ENCODE measurements at places on chromosomes 4 and X.

- peak; percentile 4 for DNase-seq
Measured at GRCh38 chr4:53196882-53197771, 168.7 kb downstream of the SCFD2 start.

DNA sequence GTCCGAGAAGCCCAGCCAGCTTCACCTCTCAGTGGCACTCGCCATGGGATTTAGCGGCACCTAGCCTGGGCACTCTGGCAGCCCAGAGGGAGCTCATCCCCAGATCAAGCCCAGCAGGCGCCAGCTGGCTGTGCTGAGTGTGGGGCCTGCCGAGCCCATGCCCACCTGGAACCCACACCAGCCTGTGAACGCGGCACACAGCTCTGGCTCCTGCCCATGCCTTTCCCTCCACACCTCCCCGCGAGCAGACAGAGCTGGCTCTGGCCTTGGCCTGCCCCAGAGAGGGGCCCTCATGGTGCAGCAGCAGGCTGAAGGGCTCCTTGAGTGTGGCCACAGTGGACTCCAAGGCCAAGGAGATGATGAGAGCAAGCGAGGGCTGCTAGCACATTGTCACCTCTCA lies 38.0 kb upstream of the AADAT start:
- DNase-seq: no peak

GRCh38 chr4:126364311-126364911 lies 1049.7 kb downstream of the FAT4 start:
- DNase-seq: no peak

GRCh38 chrX:11434607-11435006 lies 141.4 kb downstream of the AMELX start:
- no peak for DNase-seq

All from cerebellar nuclear complex (tissue), 1 donor.